ENCODE measurements at places on chromosomes 3 and 15. TPM values are rescaled to one million over a fixed set of nuclear protein-coding genes. Genes with fewer than 3 reads are reported as not detected.

- DNase-seq, result no peak
- no peak overlapping the region for H3K27ac ChIP-seq
- no peaks in the 10 kb centered on the region for H3K27me3 ChIP-seq
- H3K36me3 ChIP-seq, result no peaks in the 10 kb centered on the region
- H3K4me3 ChIP-seq, result no peak overlapping the region
These were observed 121.6 kb downstream of the RBPMS2 start for GRCh38 chr15:64653757-64654156.

DNA sequence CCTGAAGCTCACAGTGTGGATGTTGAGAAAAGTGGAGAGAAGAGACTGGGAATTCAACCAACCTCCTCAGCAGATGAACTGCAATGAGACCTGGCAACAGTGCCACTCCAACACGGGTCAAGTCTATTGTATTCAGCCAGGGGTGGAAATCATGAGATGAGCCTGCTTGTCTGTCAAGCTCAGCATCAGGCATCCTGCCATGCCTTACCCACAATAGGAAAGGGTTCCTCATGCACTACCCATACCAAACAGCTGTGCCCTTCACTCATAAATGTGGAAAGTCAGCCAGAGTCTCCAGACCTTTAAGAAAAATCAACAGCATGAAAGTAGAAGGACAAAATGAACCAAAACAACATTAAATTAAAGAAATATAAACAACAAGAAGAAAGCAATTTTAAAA is 542.1 kb downstream of the EPHB1 start:
- H3K4me1 ChIP-seq, result no peaks in the 10 kb centered on the region
- H3K27me3 ChIP-seq, result peaks cover 23% of the 10 kb centered on the region
- DNase-seq, result no peak
- H3K27ac ChIP-seq, result no peak overlapping the region
- no peaks in the 10 kb centered on the region for H3K36me3 ChIP-seq

CSTA gene
- total RNA-seq, result not detected

TMEM212 gene
- not detected for total RNA-seq

PLA2G4D gene
- 0.03 TPM for total RNA-seq

GRCh38 chr3:4546346-4547178 is 53.4 kb downstream of the ITPR1 start:
- H3K27ac ChIP-seq, result no peak overlapping the region
- H3K27me3 ChIP-seq, result no peaks in the 10 kb centered on the region
- no peak for DNase-seq
- H3K4me3 ChIP-seq, result no peak overlapping the region
- peaks cover 26% of the 10 kb centered on the region for H3K4me1 ChIP-seq

DNA sequence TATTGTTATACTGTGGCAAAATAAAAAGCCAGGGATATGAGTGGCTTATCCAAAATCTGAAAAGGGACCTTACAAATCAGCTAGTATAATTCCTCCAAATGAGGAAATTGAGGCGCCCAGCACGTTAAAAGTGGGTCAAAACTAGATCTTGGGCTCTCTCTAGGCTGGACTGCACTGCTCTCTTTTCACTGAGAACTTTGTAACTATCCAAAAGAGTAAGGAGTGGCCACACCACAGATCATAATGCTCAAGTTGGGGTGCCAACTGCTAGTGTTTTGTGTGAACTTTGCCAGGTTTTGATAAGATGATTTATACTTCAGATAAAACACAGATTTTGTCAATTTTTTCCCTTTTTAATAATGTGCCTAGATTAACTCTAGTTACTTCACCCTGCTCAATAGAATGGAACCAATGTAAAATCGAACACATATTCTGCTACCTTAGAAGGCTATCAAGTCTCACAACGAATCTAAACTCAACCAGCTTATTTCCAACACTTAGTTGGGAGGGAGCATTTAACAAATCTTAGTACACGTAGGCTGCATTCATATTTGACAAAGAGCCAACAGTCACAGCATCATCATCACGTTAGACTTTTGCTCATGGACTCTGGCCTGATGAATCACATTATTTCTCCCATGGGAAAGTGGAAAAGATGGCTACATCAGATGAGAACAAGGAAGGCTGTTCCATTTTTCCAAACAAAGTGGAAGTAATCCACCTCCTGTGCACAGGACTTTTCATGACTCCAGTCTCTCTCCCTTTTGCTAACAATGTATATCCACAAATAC is 64.4 kb downstream of the ABI3BP start:
- H3K27ac ChIP-seq, result no peak overlapping the region
- H3K4me1 ChIP-seq, result no peaks in the 10 kb centered on the region
- DNase-seq, result peak; percentile 82

LRRC34 gene
- 4.4 TPM for total RNA-seq

SCN11A gene
- 0.28 TPM for total RNA-seq

- H3K36me3 ChIP-seq, result no peaks in the 10 kb centered on the region
- DNase-seq, result no peak
- H3K4me3 ChIP-seq, result no peak overlapping the region
These were observed 775.2 kb upstream of the GOLIM4 start for GRCh38 chr3:168870892-168871291.

SCG5 gene
- total RNA-seq, result 14.4 TPM

FGF7 gene
- total RNA-seq, result 3.8 TPM

- peak overlapping the region; percentile 61 for H3K27ac ChIP-seq
- no peak overlapping the region for H3K4me3 ChIP-seq
- no peak for DNase-seq
- no peaks in the 10 kb centered on the region for H3K27me3 ChIP-seq
These were observed 84.3 kb downstream of the KLHL25 start for GRCh38 chr15:85710340-85710842.
